ENCODE measurements at places on chromosomes 3 and 15.

- DNase-seq = no peak
Observed at GRCh38 chr15:81304226-81304625, 19.7 kb downstream of the STARD5 start.

GRCh38 chr3:13480340-13481318 lies 523 bp downstream of the HDAC11 start:
- DNase-seq = peak; percentile 13

- DNase-seq = no peak
Observed at GRCh38 chr3:21888656-21889055, 137.6 kb upstream of the ZNF385D start.

GRCh38 chr15:31347067-31347975 lies 20.7 kb downstream of the KLF13 start:
- DNase-seq = peak; percentile 85

DNA sequence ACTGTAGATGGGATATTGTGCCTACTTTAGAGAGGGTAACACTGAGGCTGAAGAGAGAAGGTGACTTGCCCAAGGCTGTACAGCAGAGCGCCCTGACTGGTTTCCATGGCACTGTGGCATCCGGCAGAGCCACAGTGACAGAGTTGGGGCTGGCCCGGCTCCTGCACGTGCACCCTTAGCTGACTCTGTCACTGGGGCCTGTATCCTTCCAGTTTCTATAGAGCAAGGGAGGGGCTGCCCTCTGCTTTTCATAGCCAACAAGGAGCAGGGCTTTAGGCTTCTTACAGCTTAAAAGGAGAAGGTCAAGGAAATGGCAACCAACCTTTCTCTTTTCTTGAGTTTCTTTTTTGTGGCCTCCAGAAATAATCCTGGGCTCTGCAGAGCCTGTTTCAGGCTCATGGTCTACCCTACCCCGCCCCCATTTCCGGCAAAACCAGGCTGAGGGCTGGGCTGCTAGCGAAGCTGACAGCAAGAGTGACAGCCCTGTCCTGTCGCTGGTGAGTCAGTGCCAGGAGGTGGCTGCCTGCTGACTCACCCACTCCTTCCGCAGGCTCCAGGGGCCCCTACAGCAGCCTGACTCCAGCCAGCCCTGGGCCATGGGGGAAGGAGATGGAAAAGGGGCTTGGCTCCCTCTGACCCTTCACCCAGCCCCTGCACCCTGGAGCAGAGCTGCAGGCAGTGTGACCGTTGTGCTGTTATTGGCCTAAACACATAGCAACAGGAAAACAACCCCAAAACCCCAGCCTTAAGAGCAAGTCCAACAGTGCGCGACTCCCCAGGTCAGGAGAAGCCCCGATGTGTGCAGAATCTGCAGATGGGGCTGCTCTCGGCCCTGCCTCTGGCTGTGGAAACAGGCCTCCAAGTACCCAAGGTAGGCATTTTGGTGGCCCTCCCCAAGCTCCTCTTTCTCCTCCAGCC lies 29.8 kb downstream of the SLC6A6 start:
- peak; percentile 94 for DNase-seq

DNA sequence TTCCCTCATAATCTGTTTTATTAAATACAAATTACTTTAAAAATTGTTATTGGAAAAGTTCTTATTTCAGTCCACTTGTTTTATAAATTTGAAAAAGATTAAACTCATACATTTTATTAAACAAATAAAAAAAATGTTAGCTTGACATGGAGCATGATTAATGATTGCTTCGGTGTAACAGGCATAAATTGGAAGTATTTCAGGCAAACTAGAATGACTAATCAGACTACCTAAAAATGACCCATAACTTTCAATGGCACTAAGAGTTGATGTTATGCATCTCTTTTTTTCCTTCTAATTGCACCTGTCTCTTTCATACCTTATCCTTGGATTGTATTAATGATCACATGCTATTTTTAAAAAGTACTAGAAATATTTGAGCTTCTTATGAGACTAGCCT lies 343.3 kb downstream of the ZNF385D start:
- DNase-seq = no peak

Measured in stimulated activated CD8-positive, alpha-beta memory T cell treated with anti-CD3 and anti-CD28 coated beads, Interleukin-15, amount 100 ng/mL, for 48 hours (primary cell).